Heart right ventricle (tissue), 16 donors: ENCODE measurements at places on chromosomes 13 and 19.

DNA sequence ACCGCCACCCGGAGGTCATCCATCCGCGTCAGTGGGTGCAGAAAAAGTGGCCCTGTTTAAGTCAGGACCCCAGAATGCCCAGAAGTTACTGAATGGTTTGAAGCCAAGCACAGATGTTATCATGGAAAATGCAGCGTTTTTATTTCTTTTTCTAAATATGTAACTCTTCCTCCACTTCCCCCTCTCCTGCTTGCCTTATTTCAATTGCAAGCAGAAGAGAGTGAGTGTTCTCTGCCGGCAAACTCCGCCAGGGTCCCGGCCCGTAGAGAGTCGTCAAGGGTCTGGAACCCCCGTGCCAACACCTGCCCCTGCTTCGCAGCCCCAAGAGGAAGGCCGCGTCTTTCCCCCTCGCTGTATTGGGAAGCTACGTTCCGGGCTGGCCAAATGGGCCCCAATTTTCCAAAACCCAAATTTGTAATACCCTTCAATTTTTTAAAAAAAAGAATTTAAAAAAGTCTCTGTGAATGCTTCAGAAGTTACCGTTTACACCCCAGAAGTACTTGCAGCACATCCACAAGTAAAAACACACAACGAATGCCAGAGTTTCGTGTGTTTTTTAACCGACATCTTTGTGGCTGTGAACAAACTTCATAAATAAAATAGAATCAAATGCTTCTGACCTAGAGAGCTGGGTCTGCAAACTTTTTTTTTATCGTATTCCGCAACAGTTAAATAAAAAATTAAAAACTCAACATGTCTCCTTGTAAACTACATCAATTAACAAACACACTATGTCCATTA is 712 bp upstream of the PDX1 start:
- no peak for DNase-seq

GRCh38 chr13:98187965-98188261 is 10.8 kb upstream of the RNF113B start:
- DNase-seq, result no peak

DNA sequence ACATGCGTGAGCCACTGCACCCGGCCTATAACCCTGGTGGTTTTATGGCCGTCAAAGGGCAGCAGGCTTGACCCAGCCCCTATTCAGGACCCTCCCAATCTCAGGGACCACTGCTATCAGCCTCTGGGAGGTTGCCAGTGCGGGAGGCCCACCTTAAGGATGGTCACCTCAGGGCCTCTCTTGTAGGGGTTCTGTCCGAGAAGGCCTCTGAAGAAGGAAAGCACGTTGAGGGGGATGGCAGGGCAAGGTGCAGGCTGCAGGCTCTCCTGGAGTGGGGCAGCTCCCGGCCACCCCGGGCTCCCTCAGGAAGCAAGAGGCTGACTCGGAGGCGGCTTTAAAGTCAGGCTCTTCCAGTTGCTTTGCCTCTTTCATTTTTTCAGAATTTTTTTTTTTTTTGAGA is 6.0 kb upstream of the GRTP1 start:
- no peak for DNase-seq

DNA sequence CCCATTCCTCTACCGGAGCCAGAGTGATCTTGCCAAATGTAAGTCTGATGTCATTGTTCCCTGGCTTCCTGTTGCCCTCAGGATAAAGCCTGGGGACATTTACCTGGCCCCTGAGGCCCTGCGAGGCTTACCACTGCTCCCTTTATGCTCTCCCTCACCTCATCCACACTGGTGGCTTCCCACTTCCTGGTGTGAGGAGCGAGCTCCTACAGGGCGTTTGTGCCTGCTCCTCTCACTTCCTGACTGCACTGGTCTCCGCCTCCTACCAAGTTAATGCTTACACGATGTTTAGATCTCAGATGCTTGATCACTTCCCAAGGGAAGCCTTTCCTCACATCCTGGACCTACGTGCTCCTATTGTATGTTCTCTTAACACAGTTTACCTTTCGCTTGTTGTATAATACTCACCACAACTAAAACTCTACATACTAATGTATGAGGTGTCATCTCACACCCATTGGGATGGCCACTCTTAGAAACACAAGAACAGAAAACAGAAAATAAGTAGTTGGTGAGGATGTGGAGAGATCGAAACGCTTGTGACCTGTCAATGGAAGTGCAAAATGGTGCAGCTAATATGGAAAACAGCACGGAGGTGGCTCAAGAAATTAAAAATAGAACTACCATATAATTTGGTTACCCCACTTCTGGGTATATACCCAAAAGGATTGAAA is 177.6 kb downstream of the SHISA2 start:
- DNase-seq, result no peak

GRCh38 chr13:41802684-41803444 is 158.0 kb downstream of the VWA8 start:
- DNase-seq, result no peak

DNA sequence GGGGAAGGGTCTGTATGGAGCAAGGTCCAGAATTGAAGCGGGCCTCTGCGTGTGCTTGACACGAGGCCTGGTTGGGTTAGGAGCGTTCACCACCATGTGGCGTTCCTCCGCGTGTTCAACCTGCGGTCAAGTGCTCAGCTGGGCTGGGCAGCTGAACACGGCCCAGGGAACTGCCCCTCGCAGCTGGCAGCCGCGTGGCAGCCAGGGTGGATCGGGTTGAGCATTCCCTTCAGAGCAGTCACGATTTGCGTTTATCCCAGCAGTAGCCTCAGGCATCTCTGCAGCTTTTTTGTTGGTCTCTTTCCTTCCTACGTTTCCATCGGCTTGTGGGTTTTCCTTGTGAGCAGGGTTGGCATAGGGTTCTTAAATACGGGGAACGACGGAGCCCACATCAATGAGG is 28.7 kb upstream of the F2RL3 start:
- DNase-seq, result no peak

GRCh38 chr19:42108527-42109389 is 23.5 kb downstream of the POU2F2 start:
- peak; percentile 72 for DNase-seq

DNA sequence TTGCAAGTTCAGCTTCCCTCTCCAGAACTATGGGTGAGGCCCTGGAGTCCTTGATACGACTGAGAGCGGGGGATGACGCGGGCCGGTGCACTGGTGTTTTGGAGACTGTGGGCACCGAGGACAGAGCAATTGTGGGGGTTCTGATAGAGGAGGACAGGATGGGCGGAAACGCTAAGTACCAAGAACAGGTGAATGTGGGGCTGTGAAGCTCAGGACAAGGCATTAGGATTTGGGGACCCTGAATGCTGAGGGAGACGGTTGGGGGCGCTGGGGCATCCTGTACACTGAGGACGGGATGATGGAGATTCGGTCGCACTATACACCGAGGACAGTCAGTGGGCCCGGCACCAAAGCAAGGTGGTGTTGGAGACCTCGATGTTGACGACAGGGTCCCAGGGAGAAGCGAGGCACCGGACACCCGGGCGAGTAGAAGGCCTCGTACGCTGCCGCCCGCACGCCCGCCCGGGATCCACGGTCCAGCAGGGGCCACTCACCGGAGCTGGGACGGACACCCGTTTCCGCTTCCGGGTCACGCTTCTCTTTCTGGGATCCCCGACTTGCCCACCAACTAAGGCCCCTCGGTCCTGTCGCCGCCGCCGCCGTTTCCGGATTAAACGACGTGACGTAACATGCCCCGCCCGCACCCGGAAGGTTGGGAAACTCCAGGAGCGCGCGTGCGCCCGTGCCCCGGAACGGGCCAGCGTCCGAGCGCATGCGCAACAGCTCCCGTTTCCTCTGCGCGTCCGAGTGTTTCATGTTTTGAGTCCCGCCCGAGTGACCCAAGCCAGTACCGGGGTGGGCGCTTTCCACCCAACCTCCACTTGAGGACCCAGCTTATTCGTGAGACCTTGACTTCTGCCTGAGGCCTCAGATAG is at the start of gene CHMP2A:
Gene CHMP2A, minus strand, starts transcription at position 612 of the 875 bp plus-strand sequence. CDS start 893 bp downstream, outside the sequence.
- DNase-seq, result peak; percentile 99

DNA sequence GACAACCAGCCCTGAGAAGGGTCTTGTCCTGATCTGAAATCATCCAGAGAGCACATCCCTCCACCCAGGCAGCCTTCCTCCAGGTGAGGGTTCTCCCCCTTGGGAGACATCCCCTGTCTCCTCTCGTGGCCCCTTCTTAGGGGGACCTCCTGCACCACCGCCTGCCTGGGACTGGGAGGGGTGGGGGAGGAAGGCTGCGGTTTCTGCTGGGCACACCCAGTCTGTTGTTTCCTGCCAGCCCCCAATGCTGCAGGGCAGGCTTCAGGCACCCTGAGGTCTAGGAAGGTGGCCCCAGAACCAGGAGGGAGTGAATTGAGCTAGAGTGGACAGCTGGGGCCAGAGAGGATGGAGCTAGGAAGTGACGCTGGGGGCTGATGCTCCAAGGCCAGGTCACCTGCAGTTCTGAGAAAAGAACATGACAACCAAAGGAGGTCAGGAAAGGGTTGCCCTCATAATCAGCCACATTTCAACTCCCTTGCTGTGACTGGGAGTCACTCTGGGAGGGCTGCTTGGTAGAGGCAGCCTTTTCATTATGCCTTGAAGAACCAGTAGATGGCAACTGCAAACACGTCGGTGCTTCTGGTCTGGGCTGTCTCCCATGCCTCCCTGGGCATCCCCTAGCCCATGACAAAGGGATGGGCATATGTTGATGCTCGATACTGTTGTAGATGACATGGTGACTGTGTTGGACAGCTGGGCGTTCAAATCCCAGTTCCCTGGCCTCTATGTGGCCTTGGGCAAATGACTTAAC is 1.4 kb downstream of the ARHGEF18 start:
- DNase-seq, result no peak

DNA sequence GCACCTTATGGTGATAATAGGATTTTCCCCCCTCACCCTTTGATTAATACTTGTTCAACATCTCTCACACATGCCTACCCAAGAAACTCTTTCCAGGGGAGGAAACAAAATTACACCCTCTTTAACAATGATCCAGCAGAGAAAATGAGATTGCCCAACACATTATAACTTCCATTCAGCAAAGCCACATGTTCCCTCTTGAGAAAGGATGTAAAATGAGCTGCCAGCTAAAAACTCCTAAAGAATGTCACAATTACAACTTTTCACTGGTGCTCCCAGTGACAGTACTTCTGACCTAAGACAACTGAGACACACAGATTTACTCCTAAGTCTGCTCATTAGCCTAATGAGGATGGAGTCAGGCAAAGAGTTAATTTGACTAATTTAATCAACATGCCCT is 621.4 kb downstream of the DIAPH3 start:
- DNase-seq, result no peak

GRCh38 chr13:21576426-21576825 is 27.5 kb downstream of the MICU2 start:
- DNase-seq, result no peak

DNA sequence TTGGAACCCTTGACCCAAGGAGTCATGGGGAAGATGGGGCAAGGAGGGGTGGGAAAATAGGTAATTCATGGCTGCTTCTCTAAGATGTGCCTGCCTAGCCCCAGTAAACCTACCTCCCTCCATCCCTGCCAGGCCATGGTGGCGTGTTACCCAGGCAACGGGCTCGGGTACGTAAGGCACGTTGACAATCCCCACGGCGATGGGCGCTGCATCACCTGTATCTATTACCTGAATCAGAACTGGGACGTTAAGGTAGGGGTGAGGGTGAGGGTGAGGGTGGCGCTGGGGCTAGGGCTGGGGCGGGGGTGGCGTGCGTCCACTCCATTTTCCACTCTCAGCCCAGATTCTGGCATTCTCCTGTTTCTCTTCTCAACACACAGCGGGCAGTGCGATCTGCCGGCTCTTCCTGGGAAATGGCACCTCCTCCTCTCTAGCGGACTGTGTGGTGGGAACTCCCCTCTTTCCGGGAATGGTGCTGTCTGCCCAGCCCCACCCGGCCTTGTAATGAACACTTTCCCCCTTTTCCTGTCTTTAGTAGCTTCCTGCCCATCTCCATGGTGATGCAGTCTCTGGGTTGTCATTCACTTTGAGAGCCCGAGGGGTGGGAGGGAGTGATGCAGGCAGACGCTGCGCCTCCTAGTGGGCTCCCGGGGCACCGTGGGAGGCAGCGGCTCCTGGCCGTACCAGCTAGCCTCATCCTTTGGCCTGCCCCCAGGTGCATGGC is 7.6 kb downstream of the EGLN2 start:
- DNase-seq, result peak; percentile 92
